ENCODE measurements at places on chromosomes 3 and 15. TPM values are rescaled to one million over a fixed set of nuclear protein-coding genes. Genes with fewer than 3 reads are reported as not detected.
A peak's percentile ranks its signal among the peaks of the same experiment; 100 is the strongest.

COL6A5 gene
- total RNA-seq = under 0.01 TPM

GRCh38 chr3:177807150-177807875 lies 610.0 kb upstream of the TBL1XR1 start:
- DNase-seq = no peak

RAP2B gene
- 11.2 TPM for total RNA-seq

DNA sequence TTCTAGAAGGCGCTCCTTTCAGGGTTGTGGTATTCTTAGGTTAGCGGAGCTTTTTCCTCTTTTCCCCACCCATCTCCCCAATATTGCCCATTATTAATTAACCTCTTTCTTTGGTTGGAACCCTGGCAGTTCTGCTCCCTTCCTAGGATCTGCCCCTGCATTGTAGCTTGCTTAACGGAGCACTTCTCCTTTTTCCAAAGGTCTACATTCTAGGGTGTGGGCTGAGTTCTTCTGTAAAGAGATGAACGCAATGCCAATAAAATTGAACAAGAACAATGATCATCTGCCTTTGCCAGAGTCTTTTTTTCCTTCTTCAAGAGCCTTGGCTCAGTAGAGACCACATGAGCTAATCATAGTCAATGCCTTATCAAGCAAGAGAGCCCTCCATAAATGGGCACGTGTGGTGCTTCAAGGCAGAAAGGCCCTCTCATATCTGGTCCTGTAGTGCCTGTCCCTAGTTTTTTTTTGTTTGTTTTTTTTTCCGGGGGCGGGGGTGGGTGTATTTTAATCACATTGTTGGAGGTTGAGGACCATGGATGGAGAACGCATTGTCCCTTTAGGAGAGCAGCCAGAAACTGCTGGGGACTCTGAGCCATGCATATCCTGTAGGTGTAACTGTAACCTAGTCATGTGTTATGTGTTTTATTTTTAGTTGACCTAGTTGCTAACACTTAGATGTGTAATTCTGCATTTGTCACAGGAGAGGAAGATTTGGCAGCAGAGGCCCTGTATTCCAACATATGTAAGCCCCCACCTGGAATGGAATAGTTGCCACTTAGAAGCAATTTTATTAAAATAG lies 64.7 kb upstream of the ACAD9 start:
- DNase-seq = no peak

GRCh38 chr3:66320390-66320789 lies 99.6 kb downstream of the SLC25A26 start:
- no peak for DNase-seq

DNA sequence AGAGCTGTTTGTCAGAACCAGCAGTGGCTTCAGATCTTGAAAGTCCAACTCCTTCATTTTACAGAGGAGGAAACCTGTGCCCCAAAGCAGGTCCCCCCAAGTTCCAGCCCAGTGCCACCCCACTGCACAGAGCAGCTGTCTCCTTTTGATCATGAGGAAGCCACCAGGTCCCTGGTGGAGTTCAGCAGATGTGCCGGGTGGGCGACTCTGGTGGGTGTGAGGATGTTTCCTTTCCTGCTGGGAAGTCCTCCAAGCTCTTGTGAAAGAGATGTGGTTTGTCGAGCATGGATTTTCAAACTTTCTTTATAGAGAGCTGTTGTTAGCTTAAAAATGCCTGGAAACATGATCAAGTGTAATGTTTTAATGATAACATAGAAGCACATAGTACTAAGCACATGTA lies 52.0 kb downstream of the SMAD3 start:
- DNase-seq = peak; percentile 89

DNA sequence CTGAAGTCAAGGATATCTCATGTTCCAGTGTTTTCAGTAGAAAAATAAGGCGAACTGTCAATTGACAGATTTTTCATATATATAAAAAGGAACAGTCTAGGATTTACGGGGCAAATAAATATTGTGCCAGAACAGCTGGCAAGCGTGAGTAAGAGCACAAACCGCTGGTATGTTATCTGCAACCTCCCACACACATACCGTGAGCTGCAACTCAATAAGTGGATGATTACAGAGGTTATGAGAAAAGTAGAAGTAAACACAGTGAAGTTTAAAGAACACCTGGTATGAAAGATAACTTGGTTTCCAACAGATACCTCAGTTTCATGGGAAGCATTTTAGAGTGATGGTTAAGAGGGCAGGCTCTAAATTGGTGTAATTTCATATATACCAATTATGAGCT lies 733.4 kb downstream of the TUSC7 start:
- DNase-seq = no peak

DNA sequence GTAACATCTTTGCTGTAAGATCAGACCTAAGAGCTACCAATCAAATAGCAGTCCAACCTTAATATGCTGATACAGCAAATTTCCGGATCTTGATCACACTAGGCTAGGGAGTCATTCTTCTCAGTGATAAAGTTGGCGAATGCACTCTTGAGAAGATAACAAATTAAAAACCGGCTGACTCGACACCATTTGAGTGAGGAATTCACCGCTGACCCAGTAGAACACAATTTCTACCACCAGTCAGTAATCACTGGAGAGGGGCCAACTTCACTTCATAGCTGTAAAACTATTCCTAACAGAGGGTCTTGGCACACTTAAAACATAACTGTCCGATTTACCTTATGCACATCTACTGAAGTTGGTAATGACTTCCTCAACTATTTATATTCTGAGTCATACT lies 47.2 kb downstream of the MEIS2 start:
- DNase-seq = no peak

DNA sequence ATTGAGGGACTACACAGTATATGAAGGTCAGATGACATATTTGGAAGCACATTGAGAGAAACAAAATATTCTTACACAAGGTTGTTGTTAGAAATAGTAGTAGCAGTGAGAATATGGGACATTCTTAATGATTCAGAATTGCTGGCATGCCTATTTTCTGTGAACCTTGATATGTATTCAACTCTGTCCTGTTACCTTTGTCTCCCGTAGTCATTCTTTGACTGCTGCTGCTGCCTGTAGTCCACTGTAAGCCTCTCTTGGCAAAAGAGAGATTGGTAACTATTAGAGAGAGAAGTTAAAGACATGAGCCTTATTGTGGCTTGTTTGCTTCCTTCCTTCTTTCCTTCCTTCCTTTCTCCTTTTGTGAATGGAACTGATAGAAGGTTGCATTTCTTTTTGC lies 64.5 kb downstream of the TCF12 start:
- no peak for DNase-seq

GRCh38 chr3:46122091-46122490 lies 86.0 kb downstream of the CCR1 start:
- DNase-seq = no peak

CPEB1 gene
- 7.1 TPM for total RNA-seq

EPHB1 gene
- 0.32 TPM for total RNA-seq
